ENCODE measurements at places on chromosomes 4 and X. TPM values are rescaled to one million over a fixed set of nuclear protein-coding genes. Genes with fewer than 3 reads are reported as not detected.

Gene LONRF3
- 5.4 TPM for total RNA-seq

Gene PCDH18
- 68.1 TPM for total RNA-seq

Gene CCDC120
- 1.6 TPM for total RNA-seq

Gene KCTD8
- total RNA-seq: 4.1 TPM

Gene CLTRN
- total RNA-seq: 0.59 TPM

Gene MFAP3L
- total RNA-seq: 34.4 TPM

Gene RHOXF1
- total RNA-seq: 0.50 TPM

Gene TCEAL6
- 5.1 TPM for total RNA-seq

Gene RUFY3
- 137 TPM for total RNA-seq

Gene ARMCX6
- total RNA-seq: 33.3 TPM

Gene PF4V1
- 4.2 TPM for total RNA-seq

Gene SLC6A14
- total RNA-seq: not detected

Gene GBA3
- 0.55 TPM for total RNA-seq

Gene MAGEA11
- total RNA-seq: not detected

Gene PNCK
- 38.6 TPM for total RNA-seq

Gene KLF3
- total RNA-seq: 29.8 TPM

Gene MEPE
- 1.4 TPM for total RNA-seq

Gene SLC49A3
- total RNA-seq: 6.4 TPM

Gene MAGEA2
- total RNA-seq: not detected

Gene PPEF1
- 11.1 TPM for total RNA-seq

Gene CXCL6
- total RNA-seq: 0.79 TPM

Gene CTAG1A
- not detected for total RNA-seq

Gene NR3C2
- total RNA-seq: 19.1 TPM

Gene DUSP9
- total RNA-seq: 0.79 TPM

Gene TBL1X
- 10.1 TPM for total RNA-seq

Gene PNMA5
- total RNA-seq: 1.5 TPM

Gene PAGE2B
- total RNA-seq: 0.33 TPM

All from spinal cord (tissue), 10 donors.